ENCODE measurements at places on chromosomes 1 and 21.

GRCh38 chr1:223230161-223230881 is 87.3 kb upstream of the TLR5 start:
- no peak for DNase-seq

DNA sequence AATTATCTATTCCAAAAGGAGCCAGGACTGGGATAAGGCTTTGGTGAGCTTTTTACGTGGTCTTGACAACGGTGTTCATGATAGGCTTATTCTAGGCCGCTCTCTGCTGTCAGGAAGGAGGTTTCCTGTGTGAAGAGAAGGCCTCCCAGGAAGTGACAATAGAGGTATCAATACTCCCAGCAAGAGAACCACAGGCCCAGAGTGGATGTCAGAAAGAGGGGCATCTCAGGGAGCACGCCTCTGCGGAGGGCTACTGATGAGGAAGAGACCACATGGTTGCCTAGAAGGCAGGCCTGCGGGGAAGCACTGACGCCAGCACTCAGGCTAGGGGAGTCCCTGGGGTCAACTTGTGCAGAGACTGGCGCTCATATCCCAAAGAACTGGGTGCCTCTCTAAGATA is 60.4 kb downstream of the ITPKB start:
- DNase-seq = peak; percentile 8

DNA sequence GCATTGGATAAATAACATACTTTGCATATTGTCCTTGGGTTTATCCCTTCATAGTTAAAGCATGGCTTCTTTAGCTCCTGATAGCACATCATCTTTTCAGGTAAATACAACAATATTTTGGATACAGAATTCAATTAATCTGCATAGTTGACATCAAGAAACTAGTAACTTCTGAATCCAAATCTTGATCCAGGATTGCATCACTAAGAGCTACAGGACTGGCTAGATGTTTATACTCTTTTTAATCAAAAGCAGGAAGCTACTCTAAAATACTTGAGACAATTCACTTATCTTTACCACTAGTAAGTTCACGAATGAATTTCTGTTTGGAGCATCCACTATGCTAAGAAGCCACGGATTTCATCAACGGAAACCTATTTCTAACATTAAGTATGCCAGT is 54.2 kb upstream of the SLC44A3 start:
- DNase-seq = no peak

- peak; percentile 63 for DNase-seq
These were observed 24.6 kb upstream of the ADARB1 start for GRCh38 chr21:45049714-45050344.

DNA sequence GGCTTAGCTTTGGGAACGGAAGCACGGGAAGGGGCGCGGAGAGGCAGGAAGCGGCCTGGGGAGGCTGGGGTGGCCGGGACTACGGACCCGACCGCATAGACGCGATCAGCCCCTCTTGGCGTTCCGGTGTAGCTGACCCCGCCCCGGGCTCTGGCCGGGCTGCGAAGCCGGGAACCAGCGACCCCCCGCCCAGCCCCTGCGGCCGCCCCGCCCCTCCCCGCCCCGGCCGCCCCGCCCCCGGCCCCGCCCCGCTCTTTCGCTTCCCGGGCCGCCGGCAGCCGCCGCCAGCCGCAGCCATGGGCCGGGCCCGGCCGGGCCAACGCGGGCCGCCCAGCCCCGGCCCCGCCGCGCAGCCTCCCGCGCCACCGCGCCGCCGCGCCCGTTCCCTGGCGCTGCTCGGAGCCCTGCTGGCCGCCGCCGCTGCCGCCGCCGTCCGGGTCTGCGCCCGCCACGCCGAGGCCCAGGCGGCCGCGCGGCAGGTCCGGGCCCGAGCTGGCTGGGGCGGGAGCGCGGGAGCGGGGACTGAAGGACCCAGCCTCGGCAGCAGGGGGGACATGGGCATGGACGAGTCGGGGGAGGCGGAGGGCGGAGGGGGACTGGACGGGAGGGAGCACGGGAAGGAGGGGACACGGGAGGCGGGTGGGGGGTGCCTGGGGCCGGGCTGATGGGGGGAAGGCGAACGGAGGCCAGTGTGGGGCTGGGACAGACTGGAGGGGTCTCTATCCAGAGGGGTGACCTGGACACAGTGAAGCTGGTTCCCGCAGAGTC is at the start of gene SELENON:
Gene SELENON, plus strand, starts transcription at position 259 of the 768 bp plus-strand sequence. Its CDS starts 38 bp downstream, at position 297.
- DNase-seq = peak; percentile 84

DNA sequence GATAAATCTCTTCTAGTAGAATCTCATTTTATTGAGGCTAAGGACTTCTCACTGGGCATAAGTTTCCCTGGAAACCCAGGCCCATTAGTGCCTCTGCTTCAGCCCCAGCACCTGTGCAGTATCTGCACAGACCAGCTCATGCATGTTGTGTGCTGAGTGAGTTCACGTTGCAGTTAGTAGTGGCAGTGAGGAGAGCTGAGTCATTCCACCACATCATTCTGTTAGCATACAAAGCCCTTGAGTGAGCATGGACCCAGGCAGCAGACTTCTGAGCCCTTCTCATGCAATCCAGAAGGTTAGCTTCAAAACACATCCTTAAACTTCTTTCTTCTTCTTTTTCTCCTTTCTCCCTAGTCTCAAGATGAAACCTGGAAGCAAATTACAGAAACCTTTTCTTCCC is 45.8 kb upstream of the NTPCR start:
- DNase-seq = no peak
